Stimulated activated CD8-positive, alpha-beta memory T cell treated with anti-CD3 and anti-CD28 coated beads, Interleukin-4, amount 100 ng/mL, for 4 hours (primary cell): ENCODE measurements at places on chromosomes 16 and 17.

DNA sequence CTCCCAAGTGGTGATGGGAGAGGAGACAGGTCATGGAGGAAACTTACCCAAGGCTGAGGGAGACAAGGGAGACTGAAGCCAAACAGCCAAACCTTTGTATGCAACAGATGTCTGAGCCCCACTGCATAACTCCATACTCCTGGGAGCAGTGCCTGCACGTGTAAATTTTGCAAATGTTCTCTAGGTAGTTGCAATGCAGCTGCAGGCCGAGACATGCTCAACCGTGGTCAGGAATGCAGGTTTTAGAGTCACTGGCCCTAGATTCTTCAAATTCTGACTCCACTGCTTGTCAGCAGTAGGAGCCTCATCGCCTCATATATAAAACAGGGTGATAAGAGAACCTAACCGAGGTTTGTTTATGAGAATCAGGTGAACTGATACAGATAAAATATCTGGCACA lies 11.5 kb downstream of the DYNLRB2 start:
- no peak for DNase-seq

DNA sequence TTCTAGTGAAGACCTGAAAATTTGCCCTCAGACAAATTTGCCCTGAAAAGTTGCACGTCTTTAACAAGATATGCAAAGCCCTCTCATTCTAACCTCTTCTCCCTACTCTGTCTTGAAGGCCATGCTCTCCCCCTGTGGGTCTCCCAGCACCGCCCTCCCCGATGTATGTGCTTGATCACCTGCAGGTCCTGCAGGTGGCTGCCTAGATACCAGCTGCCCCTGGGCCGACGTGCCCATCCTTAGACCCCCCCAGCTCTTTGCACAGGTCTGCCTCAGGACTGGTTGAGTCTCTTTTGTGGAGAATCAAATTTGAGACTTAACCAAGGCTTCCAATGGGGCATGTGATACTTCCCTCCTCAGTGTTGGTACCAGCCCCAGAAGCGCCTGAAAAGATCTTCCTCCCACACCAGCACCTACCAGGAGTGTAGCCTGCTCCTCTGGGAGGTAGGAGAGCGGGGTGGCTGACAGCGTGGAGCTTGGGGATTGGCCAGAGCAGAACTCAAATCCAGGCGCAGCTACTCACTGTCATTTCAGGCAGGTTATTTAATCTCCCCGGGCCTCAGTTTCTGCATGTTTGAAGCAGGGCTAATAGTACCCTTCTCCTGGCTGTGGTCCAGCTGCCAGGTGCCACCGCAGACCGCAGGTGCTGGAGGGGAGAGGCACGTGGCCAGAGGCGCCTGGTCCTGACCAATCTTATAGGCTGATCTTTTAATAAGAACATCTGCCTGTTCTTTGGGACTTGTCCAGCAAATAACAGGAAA lies 4.5 kb upstream of the MRPL38 start:
- DNase-seq, result no peak

DNA sequence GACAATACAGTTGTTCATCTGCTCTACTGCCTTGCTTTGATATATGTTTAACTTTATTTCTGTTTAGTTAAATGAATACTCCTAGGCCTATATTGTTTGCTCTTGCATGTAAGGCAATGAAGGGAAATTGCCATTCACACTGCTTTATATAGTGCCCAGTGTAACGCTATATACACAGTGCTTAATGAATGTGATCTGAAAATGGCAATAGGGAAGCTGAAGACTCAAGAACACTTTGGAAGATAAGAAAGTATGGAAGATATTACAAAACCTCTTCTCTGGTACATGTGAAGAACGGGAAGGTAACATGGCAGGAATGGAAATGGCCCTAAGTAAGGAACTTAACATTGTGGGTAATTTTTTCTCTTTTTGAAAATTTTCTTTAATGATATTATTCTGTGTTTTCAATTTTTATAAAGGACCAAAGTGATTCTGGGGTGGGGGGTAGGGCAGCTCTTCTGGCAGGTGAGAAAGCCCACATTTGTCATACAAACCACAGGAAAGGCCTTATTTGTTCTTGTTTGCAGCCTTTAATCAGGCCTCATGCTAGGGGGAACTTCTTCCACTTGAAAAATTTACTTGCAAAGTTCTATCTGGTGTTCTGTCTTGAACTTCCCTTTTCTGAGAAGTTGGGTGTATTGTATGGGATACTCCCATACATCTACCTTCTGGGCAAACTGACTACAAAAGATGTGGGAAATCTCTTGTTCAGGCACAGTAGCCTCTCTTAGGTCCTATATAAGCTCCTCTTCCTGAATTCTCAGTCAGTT lies 100.8 kb upstream of the CORO6 start:
- DNase-seq, result no peak

DNA sequence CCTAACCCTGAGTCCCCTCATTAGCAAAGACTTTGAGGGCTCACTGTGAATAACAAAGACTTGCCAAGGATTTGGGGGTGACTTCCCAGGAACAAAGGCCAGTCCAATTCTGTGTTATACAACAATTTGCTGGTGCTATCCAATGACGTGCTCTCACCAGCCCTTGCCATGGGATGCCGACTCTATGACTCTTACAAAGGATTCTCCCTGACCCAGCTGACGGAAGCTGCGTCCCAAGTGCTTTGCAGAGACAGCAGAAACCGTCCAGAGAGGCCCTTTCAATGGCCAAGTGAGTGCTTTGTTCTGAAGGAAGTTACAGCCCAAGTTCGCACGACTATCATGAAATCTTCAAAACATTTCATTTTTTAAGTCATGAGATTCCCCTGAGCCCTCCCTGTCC lies 345.3 kb upstream of the TNRC6C start:
- no peak for DNase-seq

DNA sequence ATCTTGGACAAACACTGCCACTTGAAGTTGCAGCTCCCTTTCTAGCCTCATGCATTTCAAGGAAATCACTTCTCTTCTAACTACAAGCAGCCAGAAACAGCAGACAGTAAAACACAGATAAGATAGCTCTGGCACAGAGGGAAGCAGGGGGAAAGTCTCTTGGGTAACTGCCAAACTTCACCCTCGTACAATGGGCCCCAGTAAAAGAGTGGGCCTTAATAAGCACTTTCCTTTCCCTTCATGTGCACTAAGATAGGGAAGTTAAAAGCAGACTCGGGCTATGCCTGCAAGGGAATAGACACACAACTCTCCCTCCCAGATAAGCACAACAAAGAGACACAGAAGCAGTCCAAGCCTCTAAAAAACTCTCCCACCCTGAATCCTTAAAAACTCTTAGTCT lies 4.2 kb upstream of the KRTAP4-5 start:
- DNase-seq, result no peak

DNA sequence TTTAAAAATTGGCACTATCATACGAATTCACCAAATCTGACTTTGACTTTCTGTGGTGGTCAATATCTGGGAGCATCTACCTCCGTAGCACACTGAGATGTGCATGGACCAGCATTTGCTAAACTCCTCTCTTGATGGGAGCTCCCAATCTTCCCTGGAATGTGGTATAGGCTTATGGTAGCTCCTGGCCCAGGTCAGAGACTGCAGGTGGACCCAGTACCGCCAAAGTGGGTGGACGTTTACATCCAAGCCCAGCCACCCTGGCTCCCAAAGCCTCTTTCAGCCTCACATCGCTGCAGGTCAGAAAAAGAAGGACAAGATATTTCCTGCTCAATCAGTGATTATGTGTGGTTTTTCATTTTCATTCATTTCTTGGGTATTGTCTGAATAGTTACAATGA lies 43.1 kb upstream of the NKD1 start:
- no peak for DNase-seq

- no peak for DNase-seq
These were observed 14.7 kb downstream of the ALOX15B start for GRCh38 chr17:8053600-8053999.
